ENCODE measurements at places on chromosomes 11 and 22.

DNA sequence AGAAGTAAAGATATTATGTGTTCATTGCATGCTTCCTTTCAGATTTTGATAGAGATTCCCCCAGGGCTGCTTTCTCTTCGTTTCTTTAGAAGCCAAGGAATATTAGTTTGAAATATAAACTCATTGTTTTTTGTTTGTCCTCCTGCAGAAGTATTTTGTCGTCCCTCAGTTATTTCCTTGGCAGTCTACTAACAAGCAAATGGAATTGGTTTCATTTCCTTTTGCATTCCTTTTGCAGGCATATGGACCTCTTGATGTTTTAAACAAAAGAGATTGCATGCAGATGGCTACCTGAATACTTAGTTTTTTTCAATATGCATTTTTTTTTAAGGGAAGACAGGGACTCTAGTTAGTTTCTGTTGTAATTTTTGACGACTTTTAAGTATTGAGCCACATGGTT lies 62.2 kb downstream of the BCL2L13 start:
- DNase-seq: no peak

DNA sequence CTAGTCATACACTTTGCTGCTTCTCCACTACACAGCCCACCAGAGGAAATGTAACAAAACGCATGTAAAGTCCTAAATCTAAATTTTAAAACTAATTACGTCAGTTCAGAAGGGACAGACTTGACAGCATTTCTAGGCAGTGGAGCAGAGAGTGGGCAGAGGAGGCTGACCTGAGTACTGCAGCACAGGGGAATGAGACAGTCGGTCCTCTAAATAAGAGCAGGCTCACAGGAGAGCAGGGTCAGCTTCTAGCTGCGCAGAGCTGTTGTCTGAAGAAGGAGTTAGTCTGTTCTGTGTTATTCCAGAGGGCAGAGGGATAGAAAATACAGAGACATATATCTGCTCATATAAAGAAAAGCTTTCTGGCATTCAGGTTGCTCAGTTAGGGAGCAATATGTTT lies 40.3 kb downstream of the JHY start:
- DNase-seq: no peak

DNA sequence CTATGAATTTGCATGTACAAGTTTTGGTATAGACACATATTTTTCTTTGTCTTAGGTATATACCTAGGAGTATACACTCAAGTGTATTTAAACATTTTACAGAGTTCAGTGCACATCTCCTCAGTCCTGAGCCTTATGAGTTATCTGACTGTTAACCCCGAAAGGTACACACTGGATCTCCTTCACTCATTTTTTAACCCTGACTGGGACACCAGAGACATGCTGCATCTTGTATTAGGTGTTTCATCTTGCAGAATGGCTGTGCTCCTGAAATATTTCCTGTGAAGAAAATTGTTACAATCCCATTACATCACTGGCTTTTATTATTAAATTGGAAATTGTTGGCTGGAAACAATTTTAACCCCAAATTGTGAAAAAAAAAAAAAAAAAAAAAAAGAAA lies 15.3 kb downstream of the PARVA start:
- no peak for DNase-seq

DNA sequence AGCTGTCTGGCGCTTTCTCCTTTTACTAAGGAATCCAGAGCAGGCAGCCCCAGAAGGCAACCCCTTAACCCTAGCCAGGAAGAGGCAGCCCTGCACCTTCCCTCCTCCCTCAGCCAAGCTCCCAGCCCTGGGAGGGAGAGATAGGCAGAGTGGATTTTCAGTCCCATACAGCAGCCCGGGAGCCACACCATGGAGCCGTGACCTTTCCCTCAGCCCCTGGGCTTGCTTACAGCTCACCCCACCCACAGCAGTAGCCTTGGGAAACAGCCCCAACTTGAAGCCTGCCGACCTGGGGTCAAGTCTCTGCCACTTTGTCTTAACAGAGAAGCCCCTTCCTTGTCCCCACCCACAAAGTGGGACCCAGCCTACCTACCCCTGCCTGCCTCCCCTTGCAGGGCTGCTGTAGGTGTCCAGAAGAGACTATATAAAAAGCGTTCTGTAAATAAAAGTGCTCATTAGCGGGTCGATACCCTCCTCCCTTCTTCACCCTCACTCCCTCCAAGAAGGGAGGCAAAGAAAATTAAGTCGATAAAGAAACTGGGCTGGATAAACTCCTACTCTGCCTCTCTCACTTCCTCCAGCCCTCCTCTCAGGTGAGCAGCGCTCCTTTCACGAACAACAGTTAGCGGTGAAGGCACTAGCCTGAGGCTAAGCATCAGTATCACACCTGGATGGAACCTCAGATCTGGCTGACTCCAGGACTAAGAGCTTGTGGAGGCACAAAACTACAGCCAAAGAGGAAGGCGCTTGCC lies 4.2 kb downstream of the TST start:
- DNase-seq: no peak

DNA sequence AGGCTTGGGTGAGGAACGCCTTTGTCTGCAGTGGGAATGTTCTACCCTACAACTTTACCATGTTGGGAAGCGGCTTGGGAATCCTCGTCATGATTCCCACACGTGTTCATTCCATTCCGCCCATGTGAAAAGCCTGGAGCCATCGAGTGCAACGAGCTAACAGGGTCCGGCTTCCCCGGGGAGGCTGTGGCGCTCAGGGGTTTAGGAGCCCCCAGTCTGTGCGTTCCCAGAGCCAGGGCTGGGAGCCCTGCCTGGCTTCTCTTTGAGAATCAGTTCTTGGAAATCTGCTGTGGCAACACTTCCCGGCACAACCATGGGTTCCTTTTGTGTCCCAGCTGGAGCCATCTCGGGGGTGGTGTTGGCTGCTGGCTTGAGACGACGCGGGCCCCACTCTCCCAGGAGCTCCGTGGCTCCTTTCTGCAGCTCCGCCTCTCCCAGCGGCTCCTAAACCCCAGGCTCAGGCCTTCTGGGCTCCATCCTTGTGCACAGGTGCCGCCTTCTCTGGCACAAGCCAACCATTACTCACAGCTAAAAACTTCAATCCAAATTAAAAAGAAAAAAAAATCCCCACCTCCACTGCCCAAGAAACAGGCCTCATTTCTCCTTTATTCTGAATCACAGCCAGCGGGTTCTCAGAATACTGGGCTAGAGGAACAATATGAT lies 18.7 kb upstream of the PPFIA1 start:
- DNase-seq: no peak

- no peak for DNase-seq
These were observed 1466.4 kb downstream of the FAM181B start for GRCh38 chr11:81267246-81267645.

DNA sequence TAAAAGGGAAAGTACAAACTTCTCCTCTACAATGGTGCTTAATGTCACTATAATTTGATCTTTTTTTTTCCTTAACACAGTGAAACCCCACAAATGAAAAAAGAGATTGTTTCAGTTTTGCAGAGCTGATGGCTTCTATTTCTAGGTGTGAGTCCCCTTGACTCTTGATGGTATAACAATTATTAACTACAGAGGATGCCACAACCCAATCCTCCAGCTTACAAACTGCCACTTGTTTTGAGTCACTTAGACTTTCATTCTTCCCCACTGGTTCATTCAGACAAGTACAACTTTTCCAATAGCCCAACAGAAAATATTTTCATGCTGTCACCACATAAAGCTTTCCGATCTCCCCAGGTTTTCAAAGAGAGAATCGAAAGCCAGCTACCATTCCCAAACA lies 812.2 kb downstream of the LRRC4C start:
- DNase-seq: no peak

DNA sequence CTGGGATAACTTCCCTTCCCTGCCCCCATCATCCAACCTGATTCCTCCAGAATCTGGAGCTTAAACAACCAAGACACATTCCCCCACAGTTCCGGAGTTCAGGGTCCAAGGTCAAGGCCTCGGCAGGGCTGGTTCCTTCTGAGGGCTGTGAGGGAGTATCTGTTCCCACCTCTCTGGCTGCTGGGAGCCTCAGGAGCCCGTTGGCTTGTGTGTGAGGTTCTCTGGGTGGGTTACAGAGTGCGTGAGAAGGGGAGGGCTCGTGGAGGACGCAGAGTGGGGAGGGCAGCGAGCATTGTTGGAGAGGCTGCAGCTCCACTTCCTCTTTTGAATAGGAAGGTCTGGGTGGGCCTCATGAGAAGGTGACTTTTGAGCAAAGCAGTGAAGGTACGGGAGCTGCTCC lies 8.5 kb downstream of the SERHL2 start:
- no peak for DNase-seq

GRCh38 chr11:1948389-1948788 lies 1.3 kb downstream of the MRPL23 start:
- DNase-seq: no peak

DNA sequence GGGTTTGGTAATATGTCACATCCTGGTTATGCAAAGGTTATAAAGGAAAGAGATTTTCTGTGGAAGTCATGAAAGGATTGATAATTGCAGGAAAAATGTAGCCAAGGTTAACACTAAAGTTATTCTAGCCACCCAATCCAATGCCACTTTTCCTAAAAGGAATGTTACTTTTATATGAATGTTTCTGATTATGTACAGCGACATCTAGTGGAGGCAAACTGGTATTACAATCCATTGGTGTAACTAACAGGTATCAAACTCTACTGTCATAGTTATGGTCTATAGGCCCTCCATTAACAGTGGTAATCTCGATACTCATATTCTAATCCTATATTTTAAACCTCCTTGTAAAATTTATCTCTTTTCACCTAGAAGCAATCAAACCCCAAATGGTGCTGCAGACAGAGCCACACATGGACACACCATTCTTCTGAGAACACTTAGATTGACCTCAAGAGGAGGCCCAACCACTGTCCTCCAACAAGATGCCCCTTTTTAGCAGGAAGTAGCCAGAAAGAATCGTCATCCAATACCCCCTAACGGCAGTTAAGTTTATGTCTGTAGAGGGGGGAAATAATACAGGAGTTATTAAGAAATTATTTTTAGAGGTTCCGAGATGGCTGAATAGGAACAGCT lies 74.9 kb upstream of the RAG2 start:
- DNase-seq: no peak

Data from stimulated activated CD8-positive, alpha-beta memory T cell treated with anti-CD3 and anti-CD28 coated beads, Interleukin-7, amount 100 ng/mL, for 1 hour (primary cell).